Endothelial cell (in vitro differentiated cells): ENCODE measurements at places on chromosomes 1 and 21.

DNA sequence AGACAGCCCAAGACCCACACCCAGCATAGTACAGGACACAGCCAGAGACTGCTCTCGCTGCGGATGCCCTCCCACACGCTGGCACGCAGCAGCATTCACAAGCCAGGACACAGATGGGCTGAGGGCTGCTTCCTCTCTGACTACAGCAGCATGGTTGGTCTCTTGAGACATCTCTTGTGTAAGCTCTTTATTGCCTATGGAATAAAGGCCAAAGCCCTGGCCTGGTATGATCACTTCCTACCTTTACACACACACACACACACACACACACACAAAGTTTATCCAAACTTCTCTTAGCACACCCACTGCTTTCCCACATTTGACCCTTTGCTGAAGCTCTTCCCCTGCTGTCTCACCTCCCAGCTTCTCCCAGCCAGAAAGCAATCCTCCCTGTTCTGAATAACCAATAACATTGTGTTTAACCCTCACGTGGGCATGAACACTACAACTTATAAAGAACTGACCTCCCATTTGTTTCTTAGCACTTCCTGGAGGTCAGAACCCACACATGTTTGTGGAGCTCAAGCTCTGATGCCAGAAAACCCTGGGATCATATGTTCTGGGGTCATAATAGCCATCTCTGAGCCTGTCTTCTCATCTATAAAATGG is 1.2 kb upstream of the LUZP1 start:
- DNase-seq = peak; percentile 27
- H3K4me1 ChIP-seq = peaks cover 32% of the 10 kb centered on the region
- H3K4me3 ChIP-seq = peak overlapping the region; percentile 100
- no peaks in the 10 kb centered on the region for H3K36me3 ChIP-seq

GRCh38 chr1:156885314-156885713 is 8.2 kb upstream of the PEAR1 start:
- no peak overlapping the region for H3K27ac ChIP-seq
- peaks cover 12% of the 10 kb centered on the region for H3K36me3 ChIP-seq
- peaks cover 25% of the 10 kb centered on the region for H3K27me3 ChIP-seq
- no peak overlapping the region for H3K4me3 ChIP-seq
- DNase-seq = no peak

DNA sequence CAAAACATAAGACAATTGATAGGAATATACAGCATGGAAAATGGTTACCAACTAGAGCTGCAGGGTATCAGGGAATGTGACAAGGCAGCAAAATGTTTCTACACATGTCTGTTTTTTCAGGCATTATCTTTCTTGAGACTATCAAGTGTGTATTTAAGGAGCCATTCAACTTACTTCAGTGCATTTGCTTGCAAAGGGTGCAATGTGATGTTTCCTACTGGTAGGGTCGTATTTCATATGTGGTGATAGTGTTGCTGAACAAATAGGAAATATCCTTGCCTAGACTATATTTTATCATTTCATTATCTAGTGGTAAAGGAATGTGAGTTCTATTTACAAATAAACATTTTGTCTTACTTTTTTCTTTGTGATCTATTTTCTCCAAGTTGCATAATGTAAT is 42.4 kb downstream of the PTPRC start:
- H3K36me3 ChIP-seq = no peaks in the 10 kb centered on the region
- DNase-seq = no peak
- no peak overlapping the region for H3K27ac ChIP-seq
- H3K27me3 ChIP-seq = no peaks in the 10 kb centered on the region
- no peak overlapping the region for H3K4me3 ChIP-seq

DNA sequence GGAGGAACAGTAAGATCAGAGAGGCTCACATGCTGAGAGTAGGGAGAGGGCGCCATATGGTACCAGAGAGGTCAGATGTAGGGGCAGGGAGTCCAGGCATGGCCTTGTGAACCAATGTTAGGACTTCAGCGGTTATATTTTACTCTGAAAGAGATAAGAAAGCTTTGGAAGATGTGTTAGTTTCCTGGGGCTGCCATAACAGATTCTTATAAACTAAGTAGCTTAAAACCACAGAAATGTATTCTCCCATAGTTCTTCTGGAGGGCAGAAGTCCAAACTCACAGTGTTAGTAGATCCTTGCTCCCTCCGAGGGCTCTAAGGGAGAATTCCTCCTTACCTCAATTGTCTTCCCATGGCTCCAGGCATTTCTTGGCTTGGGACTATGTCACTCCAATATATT is 502.5 kb upstream of the ADGRL2 start:
- no peak overlapping the region for H3K4me3 ChIP-seq
- no peaks in the 10 kb centered on the region for H3K36me3 ChIP-seq
- no peaks in the 10 kb centered on the region for H3K27me3 ChIP-seq
- no peak for DNase-seq
- no peak overlapping the region for H3K27ac ChIP-seq

GRCh38 chr1:209046935-209047334 is 536.6 kb upstream of the CAMK1G start:
- H3K27ac ChIP-seq = no peak overlapping the region
- no peaks in the 10 kb centered on the region for H3K36me3 ChIP-seq
- H3K4me1 ChIP-seq = no peaks in the 10 kb centered on the region
- no peak for DNase-seq

DNA sequence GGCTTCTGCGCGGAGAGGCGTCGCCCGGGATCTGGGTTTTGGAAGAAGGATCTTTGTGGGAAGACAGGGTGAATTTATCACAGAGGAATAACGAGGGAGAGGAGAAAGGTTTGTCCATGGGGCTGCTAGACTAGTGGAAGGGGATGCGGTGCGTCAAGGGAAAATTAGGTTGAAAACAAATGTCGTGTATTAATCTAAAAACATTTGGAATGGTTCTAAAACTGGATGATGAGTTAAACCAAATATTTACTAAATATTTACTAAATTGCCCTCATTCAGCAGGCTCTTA is 647 bp downstream of the RO60 start:
- H3K27me3 ChIP-seq = peaks cover 8% of the 10 kb centered on the region
- DNase-seq = no peak
- peak overlapping the region; percentile 100 for H3K4me3 ChIP-seq
- H3K4me1 ChIP-seq = peaks cover 41% of the 10 kb centered on the region
- peak overlapping the region; percentile 98 for H3K27ac ChIP-seq
- H3K36me3 ChIP-seq = peaks cover 16% of the 10 kb centered on the region

DNA sequence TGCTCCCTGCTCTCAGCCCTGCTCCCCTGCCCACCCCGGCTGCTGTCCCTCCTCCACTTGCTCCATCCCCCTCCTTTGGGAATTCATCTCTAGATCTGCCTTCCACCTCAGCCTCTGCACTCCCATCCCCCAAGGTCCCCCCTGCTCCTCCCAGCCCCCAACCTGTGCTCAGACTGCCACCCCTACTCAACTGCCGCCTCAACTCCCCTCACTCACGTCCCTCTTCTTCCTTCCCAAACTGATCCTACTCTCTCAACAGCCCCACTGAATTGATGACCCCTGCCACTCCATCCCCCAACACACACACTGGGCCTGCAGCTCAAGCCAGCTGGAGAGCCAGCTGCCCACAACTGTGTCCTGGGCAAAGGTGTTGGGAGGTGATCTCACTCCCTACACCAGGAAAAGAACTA is 15.8 kb upstream of the ETV3L start:
- no peak overlapping the region for H3K4me3 ChIP-seq
- H3K27ac ChIP-seq = no peak overlapping the region
- H3K4me1 ChIP-seq = peaks cover 43% of the 10 kb centered on the region

- H3K4me3 ChIP-seq = no peak overlapping the region
- peaks cover 21% of the 10 kb centered on the region for H3K27me3 ChIP-seq
- DNase-seq = no peak
- peaks cover 3% of the 10 kb centered on the region for H3K4me1 ChIP-seq
- peaks cover 5% of the 10 kb centered on the region for H3K36me3 ChIP-seq
Measured at GRCh38 chr1:228058949-228059633, 23.4 kb upstream of the ARF1 start.

DNA sequence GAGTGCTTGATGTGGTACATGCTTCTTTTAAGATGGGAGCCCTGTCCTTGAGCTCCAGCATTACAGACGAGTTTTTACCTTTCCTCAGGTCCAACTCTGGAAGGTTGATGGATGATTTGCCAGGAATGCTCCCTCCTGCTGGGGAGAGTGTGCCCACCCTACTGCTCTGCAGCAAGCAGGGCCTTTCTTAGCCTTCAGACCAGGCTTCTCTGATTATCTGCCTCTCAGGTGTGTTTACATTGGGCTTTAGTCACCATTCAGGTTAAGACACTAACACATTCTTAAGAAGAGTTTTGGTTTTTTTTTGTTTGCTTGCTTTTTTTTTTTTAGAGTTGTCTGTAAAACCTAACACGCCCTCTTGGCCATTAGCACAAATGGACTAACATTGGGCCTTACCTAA is 301.8 kb downstream of the KCNT2 start:
- no peak overlapping the region for H3K4me3 ChIP-seq
- no peak overlapping the region for H3K27ac ChIP-seq
- H3K36me3 ChIP-seq = no peaks in the 10 kb centered on the region
- H3K27me3 ChIP-seq = no peaks in the 10 kb centered on the region

DNA sequence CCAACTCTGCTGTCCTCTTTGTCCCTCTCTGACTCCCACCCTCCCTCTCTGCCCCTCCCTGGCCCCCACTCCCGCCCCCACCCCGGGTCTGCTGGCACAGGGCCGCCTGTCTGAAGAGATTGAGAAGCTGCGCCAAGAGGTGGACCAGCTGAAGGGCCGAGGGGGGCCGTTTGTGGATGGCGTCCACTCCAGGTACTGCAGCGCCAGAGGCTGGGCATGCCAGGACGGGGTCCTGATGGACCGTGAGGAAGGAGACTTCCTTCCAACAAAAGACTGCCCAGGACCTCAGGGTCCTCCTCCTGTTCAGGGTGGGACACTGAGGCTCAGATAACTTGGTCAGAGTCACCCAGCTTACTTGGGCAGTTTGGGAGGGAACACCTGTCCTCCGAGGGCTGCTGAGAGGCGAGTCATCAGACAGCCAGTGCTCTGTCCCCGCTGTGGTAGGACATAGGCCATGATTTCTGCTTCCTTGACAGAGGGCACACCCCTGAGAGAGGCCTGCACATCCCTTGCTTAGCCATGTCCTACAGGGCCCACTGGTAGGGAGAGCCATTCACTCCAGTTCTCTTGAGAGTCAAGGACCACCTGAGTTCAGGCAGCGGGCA is 23.4 kb downstream of the PPFIA4 start:
- H3K27me3 ChIP-seq = peaks cover 10% of the 10 kb centered on the region
- H3K36me3 ChIP-seq = peaks cover 5% of the 10 kb centered on the region
- DNase-seq = no peak
- no peak overlapping the region for H3K4me3 ChIP-seq

GRCh38 chr1:65189576-65190115 is 41.6 kb downstream of the AK4 start:
- no peak overlapping the region for H3K4me3 ChIP-seq
- H3K4me1 ChIP-seq = no peaks in the 10 kb centered on the region
- H3K27ac ChIP-seq = no peak overlapping the region
- H3K36me3 ChIP-seq = peaks cover 7% of the 10 kb centered on the region
- no peaks in the 10 kb centered on the region for H3K27me3 ChIP-seq
- DNase-seq = no peak

- H3K4me1 ChIP-seq = peaks cover 11% of the 10 kb centered on the region
- no peaks in the 10 kb centered on the region for H3K36me3 ChIP-seq
- no peak for DNase-seq
- H3K4me3 ChIP-seq = no peak overlapping the region
Measured at GRCh38 chr1:63601061-63601460, 7.8 kb downstream of the PGM1 start.

GRCh38 chr1:44630116-44630515 is 44.2 kb downstream of the TMEM53 start:
- peaks cover 29% of the 10 kb centered on the region for H3K36me3 ChIP-seq
- H3K4me3 ChIP-seq = peak overlapping the region; percentile 94
- DNase-seq = no peak
- peaks cover 19% of the 10 kb centered on the region for H3K27me3 ChIP-seq
- H3K4me1 ChIP-seq = peaks cover 27% of the 10 kb centered on the region

- no peak overlapping the region for H3K27ac ChIP-seq
- H3K4me3 ChIP-seq = peak overlapping the region; percentile 27
- peaks cover 15% of the 10 kb centered on the region for H3K4me1 ChIP-seq
- peaks cover 81% of the 10 kb centered on the region for H3K36me3 ChIP-seq
Measured at GRCh38 chr21:41251961-41252642, 64.5 kb upstream of the FAM3B start.

- peaks cover 6% of the 10 kb centered on the region for H3K36me3 ChIP-seq
- no peak overlapping the region for H3K27ac ChIP-seq
- no peak overlapping the region for H3K4me3 ChIP-seq
- no peaks in the 10 kb centered on the region for H3K27me3 ChIP-seq
Measured at GRCh38 chr1:150778409-150778808, 12.8 kb upstream of the CTSS start.

GRCh38 chr1:213281640-213282301 is 230.7 kb downstream of the RPS6KC1 start:
- no peak for DNase-seq
- peaks cover 2% of the 10 kb centered on the region for H3K27me3 ChIP-seq
- no peak overlapping the region for H3K4me3 ChIP-seq
- H3K27ac ChIP-seq = no peak overlapping the region
- H3K36me3 ChIP-seq = no peaks in the 10 kb centered on the region

DNA sequence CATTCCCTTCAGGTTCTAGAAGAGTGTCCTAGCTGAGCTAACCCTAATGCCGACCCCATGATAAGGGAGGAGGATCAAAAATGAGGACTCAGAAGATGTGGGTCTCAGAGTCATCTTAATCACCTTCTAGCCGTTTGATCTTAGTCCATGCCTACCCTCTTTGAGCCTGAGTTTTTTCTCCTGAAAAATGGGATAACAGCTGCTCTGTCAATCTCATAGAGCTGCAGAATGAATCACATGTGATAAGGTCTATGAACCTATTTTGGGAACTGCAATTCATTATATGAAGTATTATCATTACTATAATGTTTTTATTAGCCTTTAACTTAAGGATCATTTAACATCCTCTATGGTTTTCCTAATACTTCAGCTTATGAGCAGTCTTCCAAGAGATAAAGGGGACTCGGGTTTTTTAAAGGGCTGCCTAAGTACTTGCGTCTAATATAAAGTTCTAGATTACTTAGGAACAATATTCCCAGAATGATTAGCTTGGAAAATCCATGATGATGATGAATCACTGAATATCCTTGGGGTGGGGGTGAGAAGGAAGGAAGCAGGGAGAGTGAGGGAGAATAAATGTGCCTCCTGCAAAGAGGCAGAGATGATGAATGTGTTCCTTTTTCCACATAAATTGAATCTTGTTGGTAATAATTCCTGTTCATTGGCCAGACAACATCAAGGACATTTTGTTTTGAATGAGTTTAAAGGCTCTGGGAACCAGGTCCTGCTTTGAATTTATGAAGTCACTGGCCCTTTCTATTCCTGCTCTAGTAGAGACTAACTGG is 66.8 kb downstream of the COLGALT2 start:
- no peaks in the 10 kb centered on the region for H3K36me3 ChIP-seq
- H3K4me3 ChIP-seq = no peak overlapping the region
- H3K27ac ChIP-seq = no peak overlapping the region
- H3K27me3 ChIP-seq = peaks cover 4% of the 10 kb centered on the region
- DNase-seq = no peak
